Activated CD4-positive, alpha-beta memory T cell treated with anti-CD3 and anti-CD28 coated beads, Interleukin-2, amount 10 ng/mL, durations not matched to agents 7 days and 5 days (primary cell): ENCODE measurements at places on chromosomes 11 and 22. TPM values are rescaled to one million over a fixed set of nuclear protein-coding genes. Genes with fewer than 3 reads are reported as not detected.

KCTD14 gene
- 0.15 TPM for total RNA-seq

TMPRSS4 gene
- total RNA-seq = 0.05 TPM

CSF2RB gene
- 2.3 TPM for total RNA-seq

TRIM29 gene
- total RNA-seq = not detected

MYOD1 gene
- not detected for total RNA-seq

TMEM126B gene
- total RNA-seq = 48.8 TPM

FGF19 gene
- not detected for total RNA-seq

DNA sequence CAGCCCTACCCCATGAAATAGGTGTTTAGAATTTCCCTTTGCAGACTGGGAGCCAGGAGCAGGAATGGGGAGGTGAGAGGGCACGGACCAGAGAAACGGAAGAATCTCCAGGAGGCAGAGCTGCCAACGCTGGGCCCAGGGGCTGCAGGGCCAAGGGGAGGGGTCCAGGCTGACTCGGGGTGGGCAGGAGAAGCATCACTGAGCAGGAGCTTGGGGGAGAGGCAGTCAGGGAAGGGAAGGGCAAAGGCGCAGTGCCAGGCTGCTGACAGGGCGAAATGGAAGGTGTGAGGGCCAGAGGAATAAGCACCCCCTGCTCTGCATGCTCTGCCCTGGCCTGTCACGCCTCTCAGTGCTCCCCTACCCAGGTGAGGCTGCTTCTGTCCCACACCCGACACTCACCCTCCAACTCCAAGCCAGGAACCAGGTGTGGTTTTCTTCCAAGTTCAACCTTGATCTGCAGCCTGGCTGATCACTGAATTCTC lies 14.5 kb downstream of the LRRC32 start:
- no peak for DNase-seq

GRCh38 chr11:3970108-3970507 lies 114.6 kb downstream of the STIM1 start:
- no peak for DNase-seq

DNA sequence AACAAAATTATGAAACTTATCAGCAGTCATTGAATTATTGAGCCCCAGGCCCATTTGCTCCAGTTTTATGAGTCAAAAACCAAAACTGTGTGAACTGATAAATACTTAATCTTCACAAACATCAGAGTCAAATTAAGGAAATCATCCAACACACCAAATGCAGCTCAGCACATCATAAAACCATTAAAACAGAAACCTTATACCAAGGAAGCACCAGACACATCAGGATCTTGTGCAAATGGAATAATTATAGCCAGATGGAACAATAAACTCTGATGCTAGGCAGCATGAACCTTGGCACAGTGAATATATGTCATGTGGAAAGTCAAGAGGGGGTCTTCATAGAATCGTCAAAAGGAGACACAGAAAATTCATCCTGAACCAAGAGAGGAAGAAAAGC lies 410.7 kb upstream of the API5 start:
- no peak for DNase-seq

GRCh38 chr22:21064917-21065864 lies 19.4 kb downstream of the LRRC74B start:
- DNase-seq = no peak

DNA sequence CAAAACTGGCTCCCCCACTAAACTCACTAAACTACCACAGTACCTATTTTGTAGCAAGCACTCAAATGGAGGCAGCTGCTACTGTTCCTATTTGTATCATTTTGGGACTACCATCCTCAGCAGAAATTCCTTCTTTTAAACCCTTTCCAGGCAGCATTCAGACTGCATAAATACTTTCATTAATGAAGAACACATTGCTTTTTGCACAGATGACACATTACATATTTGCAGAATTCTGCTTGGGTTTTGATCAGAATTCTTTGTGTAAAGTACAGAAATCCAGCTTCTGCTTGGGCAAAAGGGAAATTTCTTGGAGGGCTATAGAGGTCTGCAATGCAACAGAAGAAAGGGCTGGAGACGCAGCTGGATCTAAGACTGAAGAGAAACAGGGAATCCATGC lies 24.2 kb downstream of the RBX1 start:
- DNase-seq = no peak

DNA sequence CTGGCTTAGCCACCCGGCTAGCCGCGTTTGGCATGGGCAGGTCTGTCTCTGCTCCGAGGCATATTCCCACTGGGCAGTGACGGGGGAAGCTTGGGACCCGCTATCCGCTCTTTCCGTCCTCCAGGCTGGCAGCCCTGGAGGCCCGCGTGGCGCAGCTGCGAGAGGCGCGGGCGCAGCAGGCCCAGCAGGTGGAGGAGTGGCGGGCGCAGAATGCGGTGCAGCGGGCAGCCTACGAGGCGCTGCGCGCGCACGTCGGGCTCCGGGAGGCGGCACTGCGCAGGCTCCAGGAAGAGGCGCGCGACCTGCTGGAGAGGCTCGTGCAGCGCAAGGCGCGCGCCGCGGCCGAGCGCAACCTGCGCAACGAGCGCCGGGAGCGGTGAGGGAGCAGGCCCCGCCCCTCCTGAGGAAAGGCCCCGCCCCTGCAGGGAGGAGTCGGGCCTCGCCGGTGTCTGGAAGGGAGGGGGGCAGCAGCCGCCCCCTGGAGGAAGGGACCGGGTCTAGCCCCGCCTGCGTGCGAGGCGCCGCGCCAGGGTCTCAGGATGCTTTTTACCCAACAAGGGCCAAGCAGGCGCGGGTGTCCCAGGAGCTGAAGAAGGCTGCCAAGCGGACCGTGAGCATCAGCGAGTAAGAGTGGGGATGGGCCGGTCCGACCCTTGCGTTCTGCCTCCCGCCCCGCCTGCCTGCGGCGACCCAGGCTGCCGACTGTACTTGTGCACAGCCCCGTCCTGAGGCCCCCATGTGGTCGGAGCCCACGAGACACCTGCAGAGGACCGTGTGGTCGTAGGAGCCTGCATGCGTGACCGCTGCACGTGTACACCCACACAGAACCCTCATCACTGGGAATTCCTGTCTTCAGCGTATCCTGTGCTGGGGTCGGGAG lies 7.9 kb downstream of the ATG16L2 start:
- peak; percentile 90 for DNase-seq

- DNase-seq = no peak
These were observed 2.2 kb downstream of the CPT1B start for GRCh38 chr22:50576070-50576469.

- no peak for DNase-seq
These were observed 53.1 kb downstream of the SPECC1L start for GRCh38 chr22:24323695-24324094.

- DNase-seq = no peak
These were observed 142.7 kb downstream of the WNT7B start for GRCh38 chr22:45834241-45834640.

DNA sequence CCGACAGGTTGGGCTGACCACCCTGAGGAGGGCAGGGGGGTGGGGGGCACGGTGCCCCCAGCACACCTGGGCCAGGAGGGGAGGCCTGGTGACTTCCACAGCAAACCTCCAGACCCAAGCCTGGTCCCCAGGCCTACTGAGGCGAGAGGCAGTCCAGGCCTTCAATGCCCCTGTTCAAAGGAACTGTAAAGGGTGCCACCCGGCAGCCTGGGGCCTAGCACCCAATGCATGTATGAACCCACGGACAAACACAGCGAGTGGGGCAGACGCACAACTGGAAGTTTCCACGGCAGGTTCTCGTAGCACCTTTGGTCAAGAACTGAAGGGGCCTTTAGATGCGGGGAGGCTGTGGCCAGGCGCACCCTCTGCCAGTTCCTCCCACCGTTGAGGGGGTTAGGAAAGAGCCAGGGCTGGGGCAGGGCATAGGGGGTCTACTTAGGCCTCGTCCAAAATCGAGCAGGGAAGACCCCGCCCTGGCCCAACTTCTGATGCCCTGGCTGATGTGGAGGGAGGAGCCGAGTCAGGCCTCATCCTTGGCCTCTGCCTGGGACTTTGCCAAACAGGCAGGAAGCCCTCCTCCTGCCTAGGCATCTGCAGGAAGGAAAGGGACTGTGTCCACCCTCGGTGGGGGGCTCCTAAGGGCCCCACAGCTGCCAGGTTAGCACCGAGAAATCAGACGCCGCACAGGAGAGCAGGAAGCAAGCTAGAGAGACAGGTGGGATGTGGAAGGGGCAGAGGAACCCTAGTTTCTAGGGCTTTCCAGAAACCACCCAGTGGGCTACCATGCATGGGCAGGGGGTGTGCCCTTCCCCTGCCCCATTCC lies 6.6 kb downstream of the CBX6 start:
- DNase-seq = no peak

- no peak for DNase-seq
These were observed 76.2 kb downstream of the KCNC1 start for GRCh38 chr11:17810746-17811145.

DNA sequence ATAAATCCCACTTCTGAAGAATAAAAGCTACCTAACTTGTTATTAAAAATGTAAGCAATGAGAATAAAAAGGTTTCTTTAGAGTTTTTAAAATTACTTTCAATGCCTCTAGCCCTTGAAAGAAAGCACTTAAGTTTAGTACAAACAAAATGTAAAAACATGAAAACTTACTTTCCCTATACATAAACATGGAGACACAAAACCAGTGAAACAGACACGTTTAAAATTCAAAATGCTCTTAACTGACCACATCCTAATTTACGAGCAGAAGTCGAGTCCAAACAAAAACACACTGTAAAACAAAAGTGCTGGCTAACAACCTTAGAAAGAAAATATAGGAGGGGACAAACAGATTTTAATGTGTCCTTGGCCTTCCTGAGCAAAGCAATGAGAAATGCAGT lies 36.6 kb downstream of the TCF20 start:
- DNase-seq = no peak

- no peak for DNase-seq
These were observed 7.9 kb downstream of the CTR9 start for GRCh38 chr11:10758957-10759356.

- peak; percentile 66 for DNase-seq
These were observed 1.2 kb upstream of the HSPA8 start for GRCh38 chr11:123062892-123063825.
